ENCODE measurements at places on chromosomes 4 and X.
A peak's percentile ranks its signal among the peaks of the same experiment; 100 is the strongest.

- no peak for DNase-seq
These were observed 333.4 kb upstream of the TEX13C start for GRCh38 chrX:124986284-124986683.

DNA sequence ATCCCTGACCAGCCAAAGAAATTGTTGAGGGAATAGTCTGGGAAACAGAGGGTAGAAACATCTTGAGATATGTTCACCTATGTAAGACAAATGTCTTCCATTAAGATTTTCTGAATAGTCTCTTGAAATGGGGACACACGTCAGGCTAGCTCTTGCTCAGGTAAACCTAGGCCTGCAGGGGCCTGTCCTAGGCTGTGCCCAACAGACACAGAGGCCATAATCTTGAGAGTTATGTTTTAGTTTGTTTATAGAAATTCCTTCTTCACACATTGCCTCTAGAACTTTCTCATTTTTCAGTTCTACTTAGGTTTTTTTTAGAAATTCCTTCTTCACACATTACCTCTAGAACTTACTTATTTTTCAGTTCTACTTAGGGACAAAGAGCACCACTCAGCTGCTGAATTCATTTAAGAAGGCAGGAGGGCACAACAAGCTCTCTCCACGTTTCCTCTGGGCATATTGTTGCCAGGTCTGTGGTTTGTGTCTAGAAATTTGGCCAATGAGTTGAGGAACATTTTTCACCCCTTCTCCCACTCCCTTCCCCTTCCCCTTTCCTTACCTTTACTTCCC is 94.9 kb downstream of the ARHGAP24 start:
- DNase-seq, result no peak

GRCh38 chr4:140028676-140029517 is 125.1 kb downstream of the MAML3 start:
- DNase-seq, result no peak

GRCh38 chr4:3193531-3194203 is 55.3 kb upstream of the MSANTD1 start:
- peak; percentile 17 for DNase-seq

- no peak for DNase-seq
These were observed 3.0 kb downstream of the FBXL5 start for GRCh38 chr4:15652191-15652590.

DNA sequence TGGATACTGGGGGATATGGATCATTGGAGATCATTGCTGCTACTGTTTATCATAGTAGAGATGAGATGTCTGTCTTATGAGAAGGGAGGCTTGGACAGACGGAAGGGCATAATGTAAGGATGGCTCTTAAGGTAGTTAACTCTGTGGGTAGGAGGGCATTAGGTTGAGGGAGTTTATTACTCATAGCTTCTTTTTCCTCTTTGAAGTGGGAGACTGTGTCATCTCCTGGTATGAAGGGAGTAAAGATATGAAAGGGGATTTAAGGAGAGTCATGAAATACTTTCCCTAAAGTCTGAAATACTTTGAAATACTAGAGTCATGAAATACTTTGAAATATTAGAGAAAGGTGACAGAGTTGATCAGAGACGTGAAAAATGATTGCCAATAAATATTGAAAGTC is 255.5 kb upstream of the PITX2 start:
- no peak for DNase-seq

DNA sequence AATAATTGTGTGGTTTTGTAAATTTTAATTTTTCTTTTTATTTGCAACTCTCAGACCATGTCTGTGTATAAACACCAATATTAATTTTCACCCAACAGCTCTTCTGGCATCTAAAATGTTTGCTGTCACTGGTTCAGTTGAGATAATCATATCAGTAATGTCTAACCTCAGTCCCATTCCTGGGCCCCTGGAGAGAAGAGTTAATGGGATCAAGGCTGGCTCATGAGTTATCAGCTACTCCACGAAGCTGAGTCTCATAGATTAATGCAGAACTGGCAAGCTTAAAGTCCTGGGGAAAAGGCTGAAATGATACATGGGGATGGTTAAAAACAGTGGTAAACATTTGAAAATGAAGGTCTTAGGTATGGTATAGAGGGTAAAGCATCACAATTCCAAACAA is 28.4 kb upstream of the TSPAN5 start:
- no peak for DNase-seq

DNA sequence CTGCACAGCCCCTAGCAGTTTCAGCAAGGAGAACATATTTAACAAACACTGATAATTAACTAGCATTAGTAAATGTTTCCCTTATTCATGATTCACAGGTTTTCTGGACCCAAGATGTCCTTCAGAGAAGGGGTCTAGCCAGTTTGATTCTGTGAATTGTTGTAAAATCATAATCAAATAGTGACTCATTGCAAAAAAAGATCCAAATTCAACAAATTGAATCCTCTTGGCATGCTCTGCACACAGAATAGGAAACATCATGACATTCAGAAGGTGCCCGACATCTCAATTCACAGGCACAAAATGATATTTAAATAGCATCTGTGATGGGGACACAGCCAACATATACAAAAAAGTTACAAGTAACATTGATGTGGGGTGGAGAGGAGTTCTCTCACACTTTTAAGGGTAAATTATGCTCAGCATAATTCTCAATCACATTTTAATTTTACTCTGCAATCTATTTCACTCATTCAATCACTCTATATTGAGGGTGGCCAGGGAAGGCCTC is 100.0 kb downstream of the SH3KBP1 start:
- no peak for DNase-seq

GRCh38 chrX:104565791-104566680 is at the start of gene IL1RAPL2:
TSS of gene IL1RAPL2 (plus strand) at chrX:104566199.
- DNase-seq, result peak; percentile 10

DNA sequence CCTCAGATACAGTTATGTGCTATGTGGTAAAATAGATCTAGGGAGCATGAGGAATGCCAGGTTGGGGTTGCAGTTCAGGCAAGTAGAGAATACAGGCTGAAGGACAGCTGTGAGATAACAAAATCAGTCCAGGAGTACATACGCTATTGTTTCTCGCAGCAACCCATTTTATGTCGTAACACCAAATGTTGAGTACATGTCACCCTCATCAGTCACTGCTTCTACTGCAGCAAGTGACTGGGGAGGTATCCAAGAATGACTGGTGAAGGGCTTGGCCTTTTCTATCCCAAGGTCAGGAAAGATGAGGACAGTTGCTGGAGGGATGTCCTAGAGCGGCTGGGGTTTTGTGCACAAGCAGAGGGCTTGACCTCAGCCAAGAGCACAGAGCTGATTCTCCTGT is 172.1 kb downstream of the CBR4 start:
- DNase-seq, result no peak

GRCh38 chr4:138035781-138036258 is 206.3 kb downstream of the SLC7A11 start:
- DNase-seq, result peak; percentile 67

DNA sequence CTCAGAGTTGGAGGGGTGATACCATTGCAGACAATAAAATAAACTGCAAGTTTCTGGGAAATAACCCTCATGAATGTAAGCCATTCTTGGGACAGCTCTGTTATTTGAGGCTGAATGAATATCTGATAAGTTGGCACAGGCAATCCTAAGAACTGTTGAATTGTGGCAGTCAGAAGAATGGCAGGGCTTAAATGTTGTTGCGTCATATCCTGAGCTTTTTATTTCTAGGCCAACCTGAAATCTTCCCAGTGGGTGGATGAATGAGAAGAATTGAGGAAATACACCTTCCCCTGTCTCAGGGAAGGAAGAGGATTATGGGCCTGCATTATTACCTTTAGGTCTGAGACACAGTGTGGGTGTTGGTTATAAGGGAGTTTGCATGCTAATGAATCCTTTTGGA is 64.4 kb upstream of the C4orf54 start:
- no peak for DNase-seq

DNA sequence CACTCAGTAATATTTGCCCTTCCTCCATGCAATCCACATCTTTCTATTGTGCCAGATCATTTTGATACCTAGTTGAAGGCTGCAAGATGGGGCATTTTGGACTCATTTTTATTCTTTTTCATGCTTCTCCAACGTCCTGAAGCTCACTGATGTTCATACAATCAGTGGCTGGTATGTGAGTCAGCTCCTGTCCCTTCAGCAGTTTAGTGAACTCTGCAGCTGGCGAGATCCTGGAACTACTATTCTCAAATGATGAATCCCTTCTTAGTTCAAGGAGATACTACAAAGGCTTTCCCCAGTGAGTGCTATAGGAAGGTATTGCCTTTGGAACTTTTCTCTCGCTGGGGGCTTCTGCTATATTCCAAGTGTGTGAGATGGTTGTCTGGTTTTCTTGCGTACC is 9.6 kb upstream of the CCDC149 start:
- DNase-seq, result no peak

Measured in astrocyte of the spinal cord (primary cell).